ENCODE measurements at places on chromosomes 12 and 14.
A peak's percentile ranks its signal among the peaks of the same experiment; 100 is the strongest.

- DNase-seq: no peak
These were observed 322.5 kb downstream of the SYT1 start for GRCh38 chr12:79187032-79187431.

- no peak for DNase-seq
These were observed 58.0 kb upstream of the GSC start for GRCh38 chr14:94827711-94828447.

GRCh38 chr12:43758247-43758727 lies 303 bp downstream of the PUS7L start:
- DNase-seq: peak; percentile 47

GRCh38 chr12:1890810-1891209 lies 27.6 kb downstream of the CACNA2D4 start:
- no peak for DNase-seq

- peak; percentile 95 for DNase-seq
These were observed 37.3 kb upstream of the EML1 start for GRCh38 chr14:99755629-99756603.

- no peak for DNase-seq
These were observed 742.2 kb downstream of the VRK1 start for GRCh38 chr14:97539411-97539795.
